ENCODE measurements at places on chromosomes 4 and X. TPM values are rescaled to one million over a fixed set of nuclear protein-coding genes. Genes with fewer than 3 reads are reported as not detected.
A peak's percentile ranks its signal among the peaks of the same experiment; 100 is the strongest.

The ASB12 gene
- total RNA-seq, result not detected

The USP26 gene
- total RNA-seq, result not detected

The WDR45 gene
- total RNA-seq, result 73.9 TPM

The RASGEF1B gene
- 2.0 TPM for total RNA-seq

The WAS gene
- 0.09 TPM for total RNA-seq

The RBM3 gene
- 125 TPM for total RNA-seq

The ITM2A gene
- total RNA-seq, result 3.3 TPM

The ARHGAP36 gene
- total RNA-seq, result not detected

The ERVMER34-1 gene
- not detected for total RNA-seq

GRCh38 chr4:153518637-153519389, 52.7 kb downstream of the TMEM131L start:
- peak; percentile 32 for DNase-seq

DNA sequence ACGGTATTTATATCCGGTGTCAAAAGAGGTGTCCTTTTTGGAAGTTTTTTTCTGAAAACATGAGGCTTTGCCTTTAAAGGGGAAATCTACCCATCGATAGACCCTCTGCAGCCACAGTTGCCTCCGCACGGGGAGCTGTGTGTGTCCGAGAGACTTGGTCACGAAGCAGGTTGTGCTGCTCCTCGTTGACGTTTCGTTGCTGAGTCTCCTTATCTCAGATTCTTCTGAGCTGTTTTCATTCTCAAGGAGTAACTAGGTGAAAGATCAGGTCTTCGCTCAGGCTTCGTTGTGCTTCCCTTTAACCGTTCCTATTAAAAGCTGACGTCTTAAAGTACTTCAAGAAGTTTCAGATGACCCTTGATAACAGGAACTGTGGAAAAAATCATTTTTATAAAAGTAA, 23.8 kb downstream of the TRMT44 start:
- no peak for DNase-seq

GRCh38 chr4:1772853-1773538, 20.1 kb upstream of the FGFR3 start:
- no peak for DNase-seq

DNA sequence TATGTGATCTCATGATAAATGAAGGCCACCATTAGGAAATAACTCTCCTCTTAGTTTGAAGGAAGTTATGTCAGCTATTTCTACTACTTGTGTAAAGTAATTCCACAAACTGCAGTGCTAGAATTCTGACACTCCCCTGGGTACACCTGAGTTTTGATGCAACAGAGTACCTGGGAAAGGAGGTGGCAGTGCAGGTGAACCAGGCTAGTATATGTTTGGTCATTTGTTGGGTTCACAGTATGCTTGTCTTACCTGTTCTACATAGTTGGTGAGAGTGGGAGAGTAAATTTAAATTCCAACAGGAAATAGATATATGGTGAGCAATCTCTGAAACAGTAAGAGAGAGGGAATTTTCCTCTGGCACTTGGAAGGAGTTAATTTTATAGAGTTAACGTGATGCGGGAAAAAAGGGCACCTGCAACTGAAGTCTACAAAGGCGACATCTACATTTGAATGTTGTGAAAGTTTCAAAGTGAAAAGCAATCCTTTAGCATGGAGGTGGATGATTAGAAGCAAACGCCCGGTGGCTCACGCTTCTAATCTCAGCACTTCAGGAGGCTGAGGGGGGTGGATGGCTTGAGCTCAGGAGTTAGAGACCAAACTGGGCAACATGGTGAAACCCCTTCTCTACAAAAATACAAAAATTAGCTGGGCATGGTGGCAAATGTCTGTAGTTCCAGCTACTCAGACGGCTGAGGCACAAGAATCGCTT, 8.3 kb upstream of the SLC10A6 start:
- no peak for DNase-seq

GRCh38 chrX:46587753-46588171, 14.2 kb downstream of the CHST7 start:
- DNase-seq, result peak; percentile 56

GRCh38 chr4:11615601-11616000, 186.9 kb upstream of the HS3ST1 start:
- peak; percentile 59 for DNase-seq

GRCh38 chr4:63717384-63717783, 691.9 kb downstream of the TECRL start:
- DNase-seq, result no peak

GRCh38 chrX:16418650-16419049, 231.3 kb upstream of the S100G start:
- peak; percentile 12 for DNase-seq

- DNase-seq, result no peak
Measured at GRCh38 chrX:72479324-72480274, 93.0 kb downstream of the HDAC8 start.

- no peak for DNase-seq
Measured at GRCh38 chrX:83319023-83319422, 189.1 kb upstream of the POU3F4 start.

GRCh38 chrX:68823413-68824151, 5.2 kb upstream of the EFNB1 start:
- DNase-seq, result no peak

- DNase-seq, result peak; percentile 62
Measured at GRCh38 chrX:7330556-7330955, 182.6 kb upstream of the PUDP start.

- no peak for DNase-seq
Measured at GRCh38 chr4:18042754-18043153, 21.2 kb upstream of the LCORL start.

GRCh38 chrX:10095698-10096432, 60.9 kb upstream of the CLCN4 start:
- no peak for DNase-seq
